ENCODE measurements at places on chromosomes 11 and 22. TPM values are rescaled to one million over a fixed set of nuclear protein-coding genes. Genes with fewer than 3 reads are reported as not detected.
A peak's percentile ranks its signal among the peaks of the same experiment; 100 is the strongest.

Gene NRIP3
- total RNA-seq = 0.42 TPM

Gene TCN1
- total RNA-seq = 0.67 TPM

Gene PATE2
- not detected for total RNA-seq

Gene JHY
- total RNA-seq = 1.9 TPM

Gene C1QTNF5
- 5.3 TPM for total RNA-seq

DNA sequence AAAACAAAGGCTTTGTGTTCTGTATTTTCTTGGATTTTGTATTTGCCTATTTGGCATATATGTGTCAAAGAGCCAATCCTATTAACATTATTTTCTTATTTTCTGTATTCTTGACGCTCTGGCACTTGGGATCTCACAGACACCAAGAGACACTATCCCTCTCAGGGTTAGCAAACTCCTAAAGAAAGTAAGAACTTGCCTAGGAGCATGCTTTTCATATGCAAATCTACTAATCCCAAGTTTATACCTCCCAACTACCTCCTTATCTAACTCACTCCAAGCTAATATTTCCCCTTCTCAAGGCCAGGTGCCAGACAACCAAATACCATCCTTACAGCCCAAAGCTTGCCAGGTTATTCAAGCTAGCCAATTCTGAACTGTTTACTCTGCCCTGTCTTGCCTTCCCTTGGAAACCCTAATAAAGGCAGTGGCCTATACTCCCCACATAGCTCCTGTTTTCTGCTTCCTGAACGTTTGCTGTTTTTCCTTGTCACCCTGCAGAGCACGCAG, 455.4 kb upstream of the ANO3 start:
- H3K4me1 ChIP-seq = no peaks in the 10 kb centered on the region
- no peaks in the 10 kb centered on the region for H3K27me3 ChIP-seq
- no peak for DNase-seq

GRCh38 chr11:44949160-44950030, 1.3 kb downstream of the TP53I11 start:
- peaks cover 8% of the 10 kb centered on the region for H3K4me1 ChIP-seq
- H3K4me3 ChIP-seq = peak overlapping the region; percentile 83
- DNase-seq = peak; percentile 72
- no peaks in the 10 kb centered on the region for H3K36me3 ChIP-seq

DNA sequence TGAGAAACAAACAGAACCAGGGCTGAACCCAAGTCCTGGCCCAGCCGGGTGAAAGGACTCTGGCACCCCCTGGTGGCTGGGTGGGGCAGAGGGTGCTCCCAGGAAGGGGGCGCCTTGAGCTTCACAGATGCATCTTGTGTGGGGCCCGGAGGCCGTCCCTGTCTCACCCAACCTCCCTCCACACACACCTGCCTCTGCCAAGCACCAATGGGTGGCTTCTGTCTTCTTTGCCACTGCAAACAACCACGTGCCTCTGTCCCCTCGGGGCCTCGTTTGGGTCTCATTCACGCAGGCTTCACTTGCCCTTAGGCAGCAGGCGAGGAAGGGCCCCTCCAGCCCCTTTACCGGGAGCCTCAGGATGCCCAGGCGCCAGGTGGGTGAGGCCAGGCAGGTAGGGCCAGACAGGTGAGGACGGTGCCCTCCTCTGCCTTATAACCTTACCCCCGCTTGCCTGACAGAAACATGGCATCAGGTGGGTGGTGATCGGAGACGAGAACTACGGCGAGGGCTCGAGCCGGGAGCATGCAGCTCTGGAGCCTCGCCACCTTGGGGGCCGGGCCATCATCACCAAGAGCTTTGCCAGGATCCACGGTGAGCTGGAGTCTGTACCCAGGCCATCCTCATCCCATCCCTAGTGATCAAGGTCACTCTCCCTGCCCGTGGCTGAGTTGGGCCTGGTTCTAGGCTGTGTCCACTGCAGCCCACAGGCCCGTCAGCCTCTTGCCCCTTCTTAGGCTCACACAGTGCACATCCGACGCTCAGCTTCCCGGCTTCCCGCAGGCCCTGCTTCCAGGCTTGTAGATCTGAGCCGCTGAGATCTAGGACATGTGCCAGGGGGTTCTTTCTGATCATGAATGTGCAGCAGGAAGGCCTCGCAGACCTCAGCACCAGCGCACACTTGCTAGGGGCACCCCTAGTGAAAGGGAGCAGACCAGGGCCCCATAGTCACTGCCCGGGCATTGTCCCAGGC, 17.2 kb downstream of the POLR3H start:
- H3K27ac ChIP-seq = no peak overlapping the region
- H3K27me3 ChIP-seq = no peaks in the 10 kb centered on the region
- peak; percentile 50 for DNase-seq
- no peak overlapping the region for H3K4me3 ChIP-seq
- peaks cover 46% of the 10 kb centered on the region for H3K36me3 ChIP-seq
- no peaks in the 10 kb centered on the region for H3K4me1 ChIP-seq

DNA sequence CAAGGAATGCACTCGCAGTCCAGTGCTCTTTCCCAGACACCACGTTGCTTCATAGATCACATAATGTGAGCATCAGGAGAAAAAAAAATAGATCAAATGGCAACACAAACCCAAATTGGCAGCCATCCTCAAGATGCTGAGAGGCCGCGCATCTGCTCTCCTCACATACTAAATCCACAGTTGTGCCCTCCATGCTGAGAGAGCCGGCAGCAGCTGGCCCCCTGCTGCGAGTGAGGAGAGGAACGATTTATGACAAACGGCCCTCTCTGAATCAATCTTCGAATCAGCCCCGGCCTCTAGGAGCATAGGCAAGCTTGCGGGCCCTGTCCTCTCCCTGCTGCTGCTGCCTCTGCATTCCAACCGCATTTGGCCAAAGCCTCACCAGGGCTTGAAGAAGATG, 159.9 kb upstream of the TENM4 start:
- no peak for DNase-seq
- H3K4me3 ChIP-seq = no peak overlapping the region
- no peaks in the 10 kb centered on the region for H3K27me3 ChIP-seq
- no peaks in the 10 kb centered on the region for H3K36me3 ChIP-seq
- no peaks in the 10 kb centered on the region for H3K4me1 ChIP-seq

DNA sequence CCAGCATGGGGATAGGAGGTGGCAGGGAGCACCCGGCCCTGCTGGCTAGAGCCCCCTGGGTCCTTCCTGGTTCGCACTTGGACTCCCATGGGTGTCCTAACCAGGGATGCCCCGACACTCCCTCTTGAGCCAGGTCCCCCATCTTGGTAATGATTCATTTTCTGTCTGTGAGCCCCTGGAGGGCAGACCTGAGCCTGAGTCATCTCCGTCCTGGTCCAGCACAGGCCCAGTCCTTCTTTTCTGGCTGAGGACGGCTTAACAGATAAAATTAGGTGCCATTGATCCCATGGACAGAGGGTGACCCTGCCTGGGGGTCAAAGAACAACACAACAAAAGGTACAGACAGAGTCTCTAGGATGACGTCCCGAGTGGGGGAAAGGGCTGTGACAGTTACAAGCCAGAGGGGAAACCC, 3.5 kb downstream of the RHOD start:
- H3K27ac ChIP-seq = no peak overlapping the region
- no peaks in the 10 kb centered on the region for H3K27me3 ChIP-seq
- DNase-seq = no peak
- no peak overlapping the region for H3K4me3 ChIP-seq

GRCh38 chr22:29310863-29311339, 4.5 kb downstream of the GAS2L1 start:
- H3K27ac ChIP-seq = peak overlapping the region; percentile 36
- peak; percentile 94 for DNase-seq
- H3K4me3 ChIP-seq = no peak overlapping the region
- peaks cover 19% of the 10 kb centered on the region for H3K27me3 ChIP-seq
- no peaks in the 10 kb centered on the region for H3K36me3 ChIP-seq

GRCh38 chr22:46070803-46071450, 79.4 kb upstream of the PPARA start:
- H3K27me3 ChIP-seq = no peaks in the 10 kb centered on the region
- peak overlapping the region; percentile 83 for H3K4me3 ChIP-seq
- H3K27ac ChIP-seq = peak overlapping the region; percentile 99
- DNase-seq = peak; percentile 68

DNA sequence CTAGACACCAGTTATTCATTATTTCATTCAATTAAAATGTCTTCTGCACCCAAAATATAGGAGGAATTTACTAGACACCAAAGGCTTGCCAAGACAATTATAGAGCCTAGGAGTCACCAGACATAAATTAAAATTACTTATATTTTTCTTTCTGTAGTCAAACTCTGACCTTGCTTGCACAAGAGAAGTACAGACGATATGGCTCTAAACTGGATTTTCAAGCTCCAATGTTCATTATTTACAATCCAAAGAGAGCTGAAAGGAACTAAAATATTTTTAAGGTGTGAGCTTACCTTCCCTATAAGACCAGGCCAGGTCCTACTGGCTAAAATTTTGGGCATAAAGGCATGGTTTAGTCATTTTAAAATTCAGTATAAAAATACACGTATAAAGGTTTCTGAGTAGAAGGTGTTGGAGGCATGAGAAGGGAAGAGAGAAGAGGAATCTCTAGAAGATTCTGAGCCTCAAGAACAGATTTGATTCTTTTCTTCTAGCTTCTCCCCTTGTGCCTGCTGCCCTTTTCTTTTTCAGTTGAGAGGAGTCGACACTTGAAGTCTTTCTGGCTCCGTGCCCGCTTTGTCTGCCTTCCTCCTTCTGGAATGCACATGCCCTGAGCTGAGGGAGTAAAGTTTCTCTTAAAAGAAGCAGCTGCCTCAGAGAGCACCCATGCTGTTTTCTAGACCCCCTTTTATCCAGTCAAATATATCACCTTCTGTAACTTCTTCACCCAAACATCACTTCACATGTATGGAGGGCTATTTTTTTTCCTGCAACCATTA, 13.5 kb downstream of the C11orf97 start:
- H3K4me1 ChIP-seq = no peaks in the 10 kb centered on the region
- H3K36me3 ChIP-seq = no peaks in the 10 kb centered on the region
- no peak overlapping the region for H3K27ac ChIP-seq
- no peaks in the 10 kb centered on the region for H3K27me3 ChIP-seq

GRCh38 chr22:46262449-46263215, 511 bp downstream of the PKDREJ start:
- H3K4me1 ChIP-seq = peaks cover 4% of the 10 kb centered on the region
- no peak overlapping the region for H3K4me3 ChIP-seq
- DNase-seq = peak; percentile 72
- H3K36me3 ChIP-seq = no peaks in the 10 kb centered on the region
- no peak overlapping the region for H3K27ac ChIP-seq

DNA sequence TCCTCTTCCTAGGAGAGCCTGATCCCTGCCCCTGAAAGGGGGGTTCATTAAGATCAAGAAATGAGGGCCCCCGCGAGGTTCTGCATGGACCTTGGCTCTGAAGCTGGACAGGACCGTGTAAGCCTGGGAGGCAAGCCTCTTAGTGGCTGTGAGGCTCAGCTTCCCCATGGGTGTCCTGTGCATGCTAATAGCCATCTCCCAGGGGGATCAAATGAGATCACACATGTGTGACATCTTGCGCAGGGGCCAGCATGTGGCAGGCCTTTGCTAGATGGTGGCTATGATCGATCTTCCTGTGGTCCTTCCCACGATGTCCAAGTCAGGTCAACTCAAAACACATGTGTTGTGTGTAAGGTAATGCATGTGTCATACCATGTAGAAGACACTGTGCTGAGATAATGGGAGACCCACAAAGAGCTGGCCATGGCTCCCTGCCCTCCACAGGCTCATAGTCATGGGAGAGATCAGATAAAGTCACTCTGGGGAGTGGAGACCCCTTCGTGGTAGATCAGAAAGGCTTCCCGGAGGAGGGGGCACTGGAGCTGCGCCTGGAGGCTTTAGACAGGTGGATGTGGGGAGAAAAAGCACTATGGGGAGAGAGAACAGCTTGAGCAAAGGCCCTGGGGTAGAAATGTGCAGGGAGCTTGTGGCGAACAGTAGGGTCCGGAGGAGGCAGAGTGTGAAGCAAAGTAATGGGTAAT, 3.7 kb downstream of the RAC2 start:
- no peak overlapping the region for H3K27ac ChIP-seq
- H3K27me3 ChIP-seq = no peaks in the 10 kb centered on the region
- no peak for DNase-seq
- H3K4me1 ChIP-seq = no peaks in the 10 kb centered on the region

Measured in colonic mucosa (tissue), 4 donors.